ENCODE measurements at places on chromosomes 5 and 9. TPM values are rescaled to one million over a fixed set of nuclear protein-coding genes. Genes with fewer than 3 reads are reported as not detected.

DNA sequence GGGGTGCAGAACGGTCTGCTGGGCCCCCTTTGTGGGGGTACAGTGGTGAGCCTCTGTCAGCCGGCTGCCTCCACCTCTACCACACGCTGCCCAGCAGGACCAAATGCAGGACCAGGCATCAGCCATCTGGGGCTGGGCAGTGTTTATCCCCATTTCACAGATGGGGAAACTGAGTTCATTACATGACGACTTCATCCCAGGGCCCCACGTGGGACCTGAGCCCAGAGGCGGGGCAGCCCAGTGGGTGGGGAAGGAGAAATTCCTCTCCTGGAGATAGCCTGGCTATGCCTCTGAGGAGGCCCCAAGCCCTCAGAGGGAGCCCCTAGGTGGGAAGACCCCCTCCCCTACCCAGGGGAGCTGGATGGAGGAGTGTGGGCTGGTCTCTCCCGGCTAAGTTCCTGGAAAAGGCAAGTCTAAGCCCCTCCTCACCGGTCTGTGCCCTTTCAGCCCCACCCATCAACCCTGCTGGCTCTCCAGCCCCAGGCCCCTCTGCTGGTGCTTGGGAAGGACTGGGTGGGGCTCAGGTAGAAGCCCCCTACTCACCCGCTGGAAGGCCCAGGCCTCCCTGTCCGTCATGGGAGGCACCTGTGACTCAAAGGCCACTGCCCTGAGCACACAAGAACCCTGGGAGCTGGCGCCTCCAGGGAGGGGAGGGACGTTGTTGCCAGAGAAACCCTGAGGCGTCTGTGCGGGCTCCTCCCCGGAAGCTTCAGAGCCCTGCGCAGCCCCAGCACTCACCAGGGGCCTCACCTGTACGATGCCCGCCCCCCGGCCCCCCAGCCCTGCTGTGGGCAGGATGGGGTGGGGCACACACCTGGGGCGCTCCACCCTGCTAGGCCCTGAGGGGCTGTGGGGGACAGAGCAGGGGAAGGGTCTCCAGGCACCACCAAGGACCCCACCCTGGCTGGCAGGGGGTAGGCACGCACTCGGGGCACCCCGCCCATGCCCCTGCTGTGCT is 7.4 kb upstream of the CCDC187 start:
- no peak for DNase-seq

Gene PRRT1B
- total RNA-seq = not detected

GRCh38 chr5:66170195-66170919 is 26.3 kb downstream of the SREK1 start:
- DNase-seq = no peak

- DNase-seq = no peak
Observed at GRCh38 chr9:111839987-111840386, 45.2 kb upstream of the SHOC1 start.

Gene CMYA5
- total RNA-seq = 0.14 TPM

DNA sequence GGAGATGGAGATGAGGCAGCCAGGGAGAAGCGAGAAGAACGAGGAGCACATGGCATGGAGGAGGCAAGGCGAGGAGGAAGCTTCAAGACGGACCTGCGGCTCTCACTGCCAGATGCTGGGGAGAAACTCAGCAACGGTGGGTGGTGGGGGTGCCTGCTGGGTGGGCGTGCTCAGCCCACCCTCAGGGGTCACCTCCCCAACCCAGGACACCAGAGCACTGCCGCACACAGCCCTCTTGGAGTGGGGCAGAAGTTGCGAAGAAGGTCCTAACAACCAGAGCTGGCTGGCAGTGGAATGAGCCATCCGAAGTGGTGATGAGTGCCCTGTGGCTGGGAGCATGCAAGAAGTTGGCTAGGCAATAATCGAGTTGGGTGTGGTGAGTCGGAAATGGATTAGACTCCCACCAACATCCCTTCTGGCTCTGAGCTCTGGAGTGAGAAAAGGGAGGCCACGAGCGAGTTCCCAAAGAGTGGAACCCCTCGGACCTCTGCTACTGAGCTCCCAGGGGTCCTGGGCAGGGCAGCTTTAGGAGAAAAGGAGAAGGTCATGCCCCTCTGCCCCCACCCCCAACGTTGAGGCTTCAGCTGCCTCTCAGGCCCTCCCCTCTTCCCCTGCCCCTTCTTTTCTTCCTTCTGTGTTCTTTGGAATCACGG is 212.7 kb upstream of the MVB12B start:
- no peak for DNase-seq

DNA sequence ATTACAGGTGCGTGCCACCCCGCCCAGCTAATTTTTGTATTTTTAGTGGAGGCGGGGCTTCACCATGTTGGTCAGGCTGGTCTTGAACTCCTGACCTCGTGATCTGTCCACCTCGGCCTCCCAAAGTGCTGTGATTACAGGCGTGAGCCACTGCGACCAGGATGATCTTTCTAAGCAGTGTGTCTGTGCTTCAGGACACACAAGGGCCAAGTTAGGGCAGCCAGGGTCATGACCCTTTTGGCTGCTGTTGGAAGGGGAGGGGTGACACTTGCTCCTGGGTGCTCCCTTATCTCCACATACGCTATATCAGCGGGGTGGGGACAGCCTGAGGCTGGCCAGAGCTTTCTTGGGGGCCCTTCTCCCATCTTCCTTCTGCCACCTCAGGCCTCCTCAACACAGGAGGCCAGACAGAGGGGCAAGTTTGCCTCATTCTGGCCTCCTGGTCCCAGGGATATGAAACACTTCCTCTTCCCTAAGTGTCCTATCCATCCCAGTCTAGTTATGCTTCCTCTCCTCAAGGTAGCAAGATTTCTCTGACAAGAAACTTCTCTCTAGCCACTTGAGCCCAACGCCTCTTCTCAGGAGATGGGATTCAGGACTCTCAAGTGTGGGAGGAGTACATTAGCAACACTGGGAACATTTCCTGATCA is 1.9 kb upstream of the ZNF79 start:
- DNase-seq = no peak

Gene SERF1B
- 20.9 TPM for total RNA-seq

GRCh38 chr9:38112049-38112448 is 43.0 kb upstream of the SHB start:
- DNase-seq = no peak

- no peak for DNase-seq
Observed at GRCh38 chr5:58849921-58850667, 267.2 kb downstream of the RAB3C start.

- DNase-seq = no peak
Observed at GRCh38 chr5:75891020-75891419, 173.8 kb upstream of the POC5 start.

Gene PCDHB15
- total RNA-seq = not detected

Gene PTGS1
- 0.28 TPM for total RNA-seq

GRCh38 chr5:140214831-140215230 is 39.8 kb downstream of the CYSTM1 start:
- DNase-seq = no peak

Gene ANKRD18B
- 0.65 TPM for total RNA-seq

- no peak for DNase-seq
Observed at GRCh38 chr9:127962278-127962677, 18.5 kb downstream of the EEIG1 start.

GRCh38 chr9:87422999-87423398 is 74.7 kb upstream of the DAPK1 start:
- DNase-seq = no peak

GRCh38 chr5:118008779-118009178 is 979.6 kb downstream of the DTWD2 start:
- no peak for DNase-seq

Gene RAB24
- total RNA-seq = 22.2 TPM

GRCh38 chr9:128102196-128102595 is 25.3 kb downstream of the PTGES2 start:
- no peak for DNase-seq

DNA sequence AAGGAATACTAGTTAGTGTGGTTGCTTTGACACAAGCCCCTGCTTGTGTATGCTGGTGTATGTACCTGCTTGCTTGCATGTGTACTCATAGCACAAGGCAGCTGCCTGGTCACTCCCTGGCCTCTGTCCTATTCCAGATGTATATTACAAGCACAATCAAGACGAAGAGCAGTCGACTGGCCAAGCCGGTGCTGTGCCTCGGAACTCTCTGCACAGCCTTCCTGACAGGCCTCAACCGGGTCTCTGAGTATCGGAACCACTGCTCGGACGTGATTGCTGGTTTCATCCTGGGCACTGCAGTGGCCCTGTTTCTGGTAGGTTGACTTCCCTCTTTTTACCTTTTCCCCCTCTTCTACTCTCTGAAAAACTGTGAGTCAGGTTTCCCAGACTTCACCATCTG is 72.1 kb downstream of the BAAT start:
- no peak for DNase-seq

DNA sequence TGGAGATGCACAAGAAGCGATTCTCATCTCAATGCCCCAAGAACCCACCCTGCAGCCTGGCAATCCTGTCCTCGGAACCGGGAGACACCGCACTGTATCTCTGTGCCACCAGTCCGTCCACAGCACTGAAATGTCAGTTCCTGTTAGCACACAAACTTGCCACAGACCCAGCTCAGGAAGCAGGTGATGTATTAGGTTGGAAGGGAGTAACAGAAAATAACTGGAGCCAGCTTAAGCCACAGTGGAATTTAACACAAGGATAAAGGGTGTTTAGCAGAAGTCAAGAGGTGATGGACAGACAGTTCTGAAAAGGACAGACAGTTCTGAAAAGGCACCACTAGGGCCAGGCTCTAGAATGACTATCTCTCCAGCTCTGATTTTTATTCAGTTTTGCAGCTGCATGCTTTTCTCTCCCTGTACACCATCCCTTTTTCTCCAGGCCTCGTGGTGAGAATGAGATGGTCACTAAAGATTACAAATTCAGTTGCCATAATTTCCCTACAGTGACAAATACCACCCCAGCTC is 114.4 kb downstream of the ANKRD18B start:
- no peak for DNase-seq

DNA sequence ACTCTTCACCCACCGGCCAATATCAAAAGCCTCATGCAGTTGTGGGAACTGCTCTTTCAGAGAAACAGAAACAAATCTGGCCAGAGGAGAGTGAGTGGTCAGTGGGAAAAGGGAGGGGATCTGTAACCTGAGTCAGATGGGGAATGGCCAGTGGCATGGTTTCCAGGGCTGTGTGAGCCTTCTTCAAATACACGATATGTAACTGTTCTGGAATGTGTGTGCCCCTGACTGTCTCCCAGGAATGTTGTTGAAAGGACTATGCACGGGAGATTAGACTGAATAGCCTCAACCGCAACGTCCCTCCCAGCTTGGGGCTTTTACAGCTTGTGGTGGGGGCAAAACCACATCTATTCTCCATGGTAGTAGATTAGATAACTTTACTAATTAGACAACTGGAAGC is 60.8 kb downstream of the SH3TC2 start:
- no peak for DNase-seq

Gene LHX3
- not detected for total RNA-seq

GRCh38 chr9:113298311-113298710 is 4.9 kb downstream of the RNF183 start:
- DNase-seq = no peak

DNA sequence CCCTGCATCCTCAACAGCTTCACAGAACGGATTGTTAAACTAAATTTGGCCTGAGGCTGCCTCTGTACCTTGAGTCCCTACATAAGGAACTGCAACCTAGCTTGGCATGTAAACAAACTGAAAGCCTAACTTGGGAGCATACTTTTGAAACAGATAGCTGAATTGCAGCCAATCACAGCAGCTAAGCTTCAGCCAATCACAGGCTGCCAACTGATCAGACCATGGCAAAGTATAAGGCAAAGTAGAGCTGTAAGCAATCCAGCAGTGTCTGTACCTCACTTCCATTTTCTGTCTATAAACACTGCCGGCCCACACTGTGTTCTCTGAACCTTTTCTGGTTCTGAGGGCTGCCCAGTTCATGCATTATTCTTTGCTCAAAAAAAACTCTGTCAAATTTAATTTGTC is 8.9 kb upstream of the ZNF483 start:
- no peak for DNase-seq

DNA sequence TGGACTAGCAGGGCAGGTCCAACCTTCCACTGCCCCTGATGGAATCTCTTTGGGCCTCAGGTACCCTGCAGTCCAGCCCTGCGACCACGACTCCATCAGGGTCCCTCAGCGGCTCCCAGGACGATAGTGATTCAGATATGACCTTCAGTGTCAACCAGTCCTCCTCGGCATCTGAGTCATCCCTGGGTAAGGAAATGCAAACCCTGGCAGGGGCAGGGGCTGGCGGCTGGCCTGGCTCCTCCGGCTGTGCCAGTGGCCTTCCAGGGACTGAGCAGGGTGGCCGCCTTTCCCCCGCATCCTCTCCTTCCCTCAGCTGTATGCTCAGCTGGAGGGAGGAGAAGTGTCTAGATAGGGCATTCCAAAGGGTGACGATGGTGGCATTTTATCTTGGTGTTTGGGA is 45.0 kb downstream of the NEURL1B start:
- no peak for DNase-seq

- DNase-seq = no peak
Observed at GRCh38 chr5:24170026-24170425, 474.8 kb downstream of the CDH10 start.

DNA sequence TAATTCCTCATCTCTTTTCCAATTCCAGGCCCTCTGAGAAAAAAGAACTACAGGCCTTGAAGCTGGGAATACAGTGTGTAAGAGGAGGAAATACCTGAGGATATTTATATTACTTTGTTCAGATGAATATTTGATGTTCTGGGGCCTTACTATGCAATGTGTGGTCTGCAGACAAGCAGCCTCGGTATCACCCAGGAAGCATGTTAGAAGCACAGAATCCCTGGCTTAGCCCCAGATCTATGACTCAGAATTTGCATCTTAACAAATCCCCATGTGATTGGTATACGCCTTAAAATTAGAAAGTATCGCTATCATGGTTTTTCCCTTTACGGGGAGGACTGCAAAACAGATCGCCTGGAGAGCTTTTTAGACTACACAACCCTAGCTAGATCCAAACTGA is 121.0 kb downstream of the JAKMIP2 start:
- DNase-seq = no peak

- DNase-seq = no peak
Observed at GRCh38 chr5:77847814-77848290, 71.7 kb upstream of the TBCA start.

DNA sequence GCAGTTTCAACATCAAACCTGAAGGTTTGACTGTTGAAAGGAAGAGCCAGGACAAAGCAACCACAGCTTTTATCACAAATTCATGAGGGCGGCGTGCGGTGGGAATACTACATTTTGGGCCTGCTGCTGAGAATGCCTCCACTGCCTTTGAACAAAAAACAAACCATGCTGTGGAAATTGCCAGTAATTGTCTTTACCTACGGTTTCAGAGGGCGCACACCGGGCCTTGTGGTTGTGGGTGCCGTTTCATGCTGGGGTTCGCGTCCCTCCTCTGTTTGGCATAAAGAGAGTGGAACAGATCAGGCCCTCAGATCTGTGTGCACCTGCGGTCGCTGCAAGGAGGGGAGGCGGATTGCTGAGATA is 27.6 kb upstream of the TCF7 start:
- DNase-seq = peak; percentile 94

Gene AGXT2
- total RNA-seq = not detected

Gene GRXCR2
- total RNA-seq = not detected

- DNase-seq = no peak
Observed at GRCh38 chr9:2264081-2264480, 248.9 kb downstream of the SMARCA2 start.

Gene SLC6A3
- total RNA-seq = not detected

GRCh38 chr5:145988993-145989392 is 52.6 kb downstream of the SH3RF2 start:
- DNase-seq = no peak

GRCh38 chr9:29339387-29339786 is 1766.1 kb upstream of the C9orf72 start:
- DNase-seq = no peak
